Stimulated activated CD4-positive, alpha-beta T cell treated with anti-CD3 and anti-CD28 coated beads, Interleukin-12 subunit alpha, Interleukin-12 subunit beta, amount 100 ng/mL, for 4 hours (primary cell): ENCODE measurements at places on chromosomes 4 and X.

GRCh38 chr4:6236816-6237390 lies 32.7 kb upstream of the WFS1 start:
- DNase-seq: no peak

DNA sequence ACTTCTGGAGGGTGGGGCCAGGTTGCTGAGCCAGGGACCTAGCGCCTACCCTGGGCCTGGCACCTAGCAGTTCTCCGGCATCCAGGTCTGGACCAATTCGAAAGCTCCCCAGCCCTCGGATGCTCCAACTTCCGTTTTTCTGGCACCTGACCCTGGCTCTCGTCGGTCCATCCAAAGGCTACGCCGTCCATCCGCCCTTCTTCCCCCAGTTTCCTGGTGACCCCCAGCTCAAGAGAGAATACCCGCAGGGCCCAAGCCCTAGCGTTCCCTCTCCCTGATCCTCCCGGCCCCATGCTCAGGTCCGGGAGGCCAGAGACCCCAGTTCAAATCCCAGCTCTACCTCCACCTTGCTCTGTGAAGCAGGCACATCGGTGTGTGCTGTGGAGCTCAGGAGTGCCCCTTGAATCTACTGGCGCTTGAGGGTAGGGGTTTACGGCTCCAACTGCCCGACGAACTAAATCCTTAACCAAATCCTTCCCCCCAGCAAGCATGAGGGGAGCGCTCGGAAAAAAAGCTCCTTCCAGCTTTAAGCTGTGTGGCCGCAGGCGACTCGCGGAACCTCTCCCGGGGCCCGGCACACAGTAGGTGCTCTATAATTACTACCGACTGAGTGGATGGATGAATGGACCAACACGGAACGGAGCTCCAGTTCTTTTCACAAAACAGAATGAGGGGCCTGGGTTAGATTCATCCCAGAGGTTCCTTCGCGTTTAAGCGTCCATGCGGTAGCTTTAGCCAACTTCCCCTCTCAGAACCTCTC lies 1.1 kb downstream of the CRMP1 start:
- DNase-seq: no peak

DNA sequence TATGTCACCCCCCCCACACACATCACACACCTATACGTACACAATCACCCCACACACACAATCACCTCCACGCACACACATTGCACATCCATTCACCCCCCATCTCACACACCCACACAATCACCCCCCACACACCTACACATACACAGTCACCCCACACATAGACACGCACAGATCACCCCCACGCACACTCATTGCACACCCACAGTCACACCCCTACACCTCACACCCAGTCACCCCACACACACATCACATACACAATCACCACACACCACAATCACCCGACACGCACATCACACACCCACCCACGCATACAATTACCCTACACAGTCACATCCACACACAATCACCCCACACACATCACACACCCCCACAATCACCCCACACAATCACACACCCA lies 15.9 kb upstream of the TADA2B start:
- DNase-seq: no peak

- DNase-seq: peak; percentile 28
Measured at GRCh38 chrX:131802836-131803626, 220.1 kb upstream of the STK26 start.

DNA sequence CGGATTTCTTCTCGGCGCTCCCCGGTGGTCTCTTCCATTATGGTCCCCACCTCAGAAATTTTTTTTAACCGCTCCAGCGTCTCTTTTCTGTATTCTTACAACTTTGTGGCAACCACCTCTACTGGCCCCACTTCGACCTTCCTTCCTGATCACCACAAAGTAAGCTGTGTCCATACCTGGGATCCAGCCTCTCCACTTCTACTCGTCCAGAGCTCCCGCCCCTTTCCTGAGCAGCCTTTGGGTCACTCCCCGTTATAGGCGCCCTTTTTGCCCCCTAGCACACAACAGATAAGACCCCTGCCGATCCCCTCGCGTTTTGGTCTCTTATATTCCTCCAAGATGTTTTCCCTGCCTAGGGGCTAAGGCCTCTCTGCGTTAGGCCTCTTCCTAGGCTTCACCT lies 557 bp downstream of the PIGG start:
- no peak for DNase-seq

- no peak for DNase-seq
Measured at GRCh38 chr4:99736846-99737245, 79.2 kb upstream of the C4orf54 start.

GRCh38 chr4:140291259-140291658 lies 82.2 kb upstream of the SCOC start:
- no peak for DNase-seq

DNA sequence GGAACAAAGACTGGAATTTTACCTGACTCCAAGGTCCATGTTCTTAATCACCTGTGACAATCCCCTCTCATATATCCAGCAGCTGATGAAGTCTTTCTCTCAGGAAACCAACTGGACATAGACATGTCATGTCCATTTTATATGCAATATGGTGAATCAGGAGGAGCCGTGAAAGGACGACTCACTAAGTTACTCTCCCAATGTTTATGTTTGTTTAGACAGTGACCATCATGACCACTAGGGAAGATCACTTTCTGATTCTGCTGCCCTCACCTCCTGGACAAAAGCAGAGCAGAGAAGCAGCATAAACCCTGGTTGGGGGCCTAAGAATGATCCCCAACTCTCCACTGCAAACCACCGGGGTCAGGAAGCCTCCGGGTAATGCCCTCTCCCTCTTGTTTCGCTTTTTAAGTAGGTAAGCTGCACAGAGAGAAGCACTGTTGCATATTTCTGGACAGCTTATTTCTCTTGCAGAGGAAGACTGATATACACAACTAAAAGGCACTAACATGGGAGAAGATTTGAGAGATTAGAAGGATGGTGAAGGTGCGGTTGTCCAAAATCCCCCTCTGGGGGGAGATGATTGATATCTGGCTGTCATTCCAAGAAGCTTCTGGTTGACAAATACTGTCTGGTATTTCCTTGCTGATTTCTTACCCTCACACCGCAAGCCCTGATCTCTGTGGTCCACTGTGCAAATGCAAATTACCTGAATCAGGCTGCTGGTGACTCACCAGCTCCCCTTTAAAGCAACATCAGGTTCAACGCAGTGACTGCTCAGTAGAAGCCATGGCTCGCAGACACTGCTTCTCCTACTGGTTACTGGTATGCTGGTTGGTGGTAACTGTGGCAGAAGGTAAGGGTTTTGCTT lies at the start of gene ODAPH:
Gene ODAPH, plus strand, starts transcription at position 773 of the 871 bp plus-strand sequence. Its CDS starts 17 bp downstream, at position 790.
- no peak for DNase-seq

- DNase-seq: no peak
Measured at GRCh38 chr4:7410446-7410845, 24.3 kb downstream of the PSAPL1 start.

GRCh38 chr4:151658959-151659600 lies 101.7 kb downstream of the GATB start:
- no peak for DNase-seq

- DNase-seq: no peak
Measured at GRCh38 chr4:39660045-39660444, 21.4 kb upstream of the SMIM14 start.

GRCh38 chr4:71453531-71453930 lies 114.7 kb downstream of the SLC4A4 start:
- no peak for DNase-seq

- DNase-seq: no peak
Measured at GRCh38 chr4:144748814-144749555, 103.0 kb downstream of the HHIP start.

DNA sequence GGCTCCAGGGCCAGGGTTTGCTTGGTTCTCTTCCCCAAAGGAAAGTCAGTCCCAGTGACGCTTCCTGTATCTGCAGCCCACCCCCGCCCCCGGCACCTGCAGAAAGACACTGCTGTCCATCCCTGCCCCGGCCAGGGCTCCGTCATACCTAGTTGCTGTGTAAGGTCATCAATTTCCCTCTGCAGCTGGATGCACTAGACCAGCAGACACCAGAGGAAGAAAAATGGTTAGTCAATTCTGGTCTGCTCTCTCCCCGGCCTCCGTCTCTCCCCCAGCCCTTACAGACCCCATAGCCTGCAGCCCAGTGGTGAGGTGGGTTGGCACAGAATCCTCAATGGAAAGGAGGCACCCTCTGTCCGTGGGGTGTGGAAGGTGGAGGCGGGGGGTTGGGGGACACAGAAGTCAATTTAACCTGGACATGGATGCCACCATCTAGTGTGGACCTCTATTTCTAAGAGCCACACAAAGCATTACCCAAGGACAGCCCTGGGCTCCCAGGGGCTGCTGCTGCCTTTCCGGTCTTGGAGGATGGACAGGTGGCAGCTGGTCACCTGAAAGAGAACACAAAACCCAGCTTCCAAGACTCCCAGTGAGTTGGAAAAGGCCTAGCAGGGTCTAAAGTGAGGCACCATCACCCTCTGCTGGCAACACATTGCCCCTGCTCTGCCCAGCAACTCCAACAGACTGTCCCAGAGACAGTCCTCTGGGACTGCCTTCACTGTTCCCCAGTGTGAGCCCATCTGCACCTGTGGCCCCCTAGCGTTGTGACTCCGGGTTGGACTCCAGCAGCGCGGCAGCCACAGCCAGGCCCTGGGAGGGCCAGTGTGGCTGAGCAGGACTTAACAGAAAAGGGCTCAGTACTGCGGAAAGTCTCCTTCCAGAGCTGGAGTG lies 40.2 kb upstream of the NHSL2 start:
- no peak for DNase-seq

DNA sequence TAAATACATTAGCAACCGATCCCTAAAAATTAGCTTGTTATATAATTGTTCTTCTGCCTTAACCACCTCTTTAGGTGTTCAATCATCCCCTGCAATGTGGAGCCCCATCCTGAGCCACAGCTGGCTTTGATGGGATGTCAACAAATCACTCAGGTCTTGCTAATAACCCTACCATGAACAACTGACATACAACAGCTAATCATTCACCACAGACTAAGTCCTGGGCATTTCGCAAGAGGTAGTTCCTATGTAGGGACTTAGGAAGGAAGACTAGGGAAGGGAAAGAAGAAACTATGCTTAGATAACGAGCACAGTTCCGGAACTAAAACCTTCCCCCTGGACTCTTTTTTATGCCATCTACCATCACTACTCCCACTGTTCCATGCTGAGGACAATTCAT lies 63.6 kb upstream of the PTCHD1 start:
- DNase-seq: no peak
